ENCODE measurements at places on chromosomes 3 and 15. TPM values are rescaled to one million over a fixed set of nuclear protein-coding genes. Genes with fewer than 3 reads are reported as not detected.

The STRIT1 gene
- total RNA-seq = not detected

The METTL6 gene
- 14.2 TPM for total RNA-seq

DNA sequence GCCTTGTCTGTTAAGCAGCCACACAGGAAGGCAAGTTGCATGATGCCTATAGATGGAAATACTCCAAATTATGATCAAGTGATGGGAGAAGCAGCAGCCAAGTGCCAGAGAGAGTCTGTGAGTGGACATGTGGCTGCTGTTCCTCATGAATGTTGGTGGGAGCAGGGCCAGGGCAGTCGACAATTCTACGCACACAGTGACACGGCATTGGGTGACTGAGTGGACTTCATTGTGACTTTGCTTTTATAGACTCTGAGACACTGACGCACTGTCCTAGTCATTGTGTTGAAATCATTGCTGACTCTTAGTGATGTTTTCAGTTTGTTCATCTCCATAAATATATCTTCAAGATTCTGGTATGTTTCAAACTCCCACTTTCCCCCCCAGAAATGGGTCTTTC, 246.3 kb upstream of the SEMA6D start:
- no peak for DNase-seq

The REC114 gene
- total RNA-seq = not detected

GRCh38 chr3:126456766-126457388, 18.8 kb downstream of the ZXDC start:
- no peak for DNase-seq

All from PC-9 (cell line).